ENCODE measurements at places on chromosomes 5 and 9.

DNA sequence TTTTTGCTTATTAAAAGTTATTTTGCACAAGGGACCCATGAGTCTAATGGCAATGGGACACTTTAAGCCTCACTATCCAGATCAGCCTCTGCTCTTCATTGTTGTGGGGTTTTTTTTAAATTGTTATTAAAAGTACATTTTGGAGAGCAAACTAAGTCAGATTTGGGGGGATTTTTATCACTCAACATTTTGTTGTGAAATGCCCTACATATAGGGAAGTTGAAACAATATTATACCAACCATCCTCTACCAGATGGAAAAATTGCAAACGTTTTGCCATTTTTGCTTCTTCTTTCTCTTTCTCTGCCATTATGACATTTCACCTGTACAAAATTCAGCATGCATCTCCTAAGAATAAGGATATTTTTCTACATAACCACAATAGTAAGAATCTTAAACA is 75.3 kb downstream of the SLC1A3 start:
- DNase-seq, result no peak

DNA sequence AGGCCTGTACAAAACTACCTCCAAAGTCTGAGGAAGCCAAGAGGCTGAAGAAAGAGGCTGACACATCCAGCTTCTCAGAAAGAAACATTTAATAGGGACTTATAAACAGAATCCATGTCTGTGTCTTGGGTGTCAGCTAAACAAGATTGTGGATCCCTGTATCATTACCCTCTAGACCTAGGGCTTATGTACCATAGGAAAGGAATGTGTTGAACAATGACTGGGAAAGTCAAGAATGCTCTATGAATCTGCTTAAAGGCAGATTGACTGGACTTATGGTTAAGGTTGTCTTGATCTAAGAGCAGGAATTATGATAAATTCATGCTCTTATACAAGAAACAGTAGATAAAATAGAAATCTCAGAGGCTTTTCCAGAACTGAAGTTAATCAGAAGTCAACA is 335.7 kb upstream of the RPS23 start:
- no peak for DNase-seq

GRCh38 chr9:10612641-10613398 is at the start of gene PTPRD:
TSS of gene PTPRD (minus strand) at chr9:10613002.
- no peak for DNase-seq

DNA sequence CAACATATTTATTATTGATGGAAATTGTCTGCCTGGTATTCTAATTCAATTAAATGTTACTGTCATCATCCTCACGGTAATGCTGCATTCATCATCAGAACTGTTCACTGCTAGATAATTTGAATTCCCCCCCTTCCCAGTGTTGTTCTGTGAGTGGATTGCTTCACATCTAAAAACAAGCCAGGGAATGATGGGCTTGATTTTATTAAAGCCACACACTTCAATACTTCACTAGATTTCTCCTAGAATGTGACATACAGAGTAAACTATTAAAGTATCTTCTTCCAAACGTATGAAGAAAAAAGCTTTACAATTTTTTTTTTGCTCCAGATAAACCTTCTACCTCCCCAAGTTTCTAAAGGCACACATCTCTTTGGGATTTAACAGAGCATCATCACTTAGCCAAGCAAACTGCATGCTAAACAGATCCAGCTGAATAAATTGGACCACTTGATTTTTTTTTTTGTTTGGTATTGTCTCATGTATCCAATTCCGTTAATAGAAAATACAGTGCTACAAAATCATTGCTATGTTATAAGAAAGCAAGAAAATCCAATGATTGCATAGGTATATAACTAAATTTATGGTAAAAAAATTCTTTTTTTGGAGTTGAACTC is 692.4 kb downstream of the MTRR start:
- DNase-seq, result no peak

DNA sequence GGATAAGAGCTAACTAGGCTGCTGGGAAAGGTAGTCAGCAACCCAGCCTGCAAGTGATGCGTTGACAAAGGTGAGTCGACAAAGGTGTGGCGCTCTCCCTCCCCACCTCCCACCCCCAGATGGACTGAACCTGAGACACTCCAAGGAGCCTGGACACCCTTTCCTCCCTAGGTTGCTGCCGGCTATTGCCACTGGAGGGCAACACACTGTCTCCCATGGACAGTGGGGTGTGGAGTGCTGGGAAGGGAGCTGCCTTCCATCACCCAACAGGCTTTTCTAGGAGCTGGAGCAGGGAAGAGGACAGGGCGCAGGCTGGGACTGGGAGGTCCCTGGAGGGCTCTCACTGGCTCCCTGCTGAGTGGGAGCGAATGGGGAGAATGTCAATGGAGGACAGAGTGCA is 75.4 kb upstream of the ARAP3 start:
- DNase-seq, result no peak

DNA sequence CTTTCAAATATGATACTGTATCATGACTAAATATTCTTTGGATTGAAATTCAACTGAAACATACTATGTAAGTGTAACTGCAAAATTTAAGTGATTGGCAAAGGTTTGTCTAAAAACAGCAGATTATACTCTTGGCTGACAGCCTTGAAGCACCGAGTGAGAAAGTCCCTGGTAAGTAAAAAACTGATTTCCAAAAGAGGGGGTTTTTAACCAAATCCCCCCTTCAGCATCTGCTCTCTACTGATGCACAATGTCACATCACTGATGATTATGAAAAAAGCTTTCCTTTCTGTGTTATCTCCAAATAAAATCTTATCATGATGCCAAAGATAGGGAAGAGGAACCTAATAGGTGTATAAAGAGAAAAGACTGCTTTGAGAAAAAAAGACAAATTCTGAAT is 141.0 kb downstream of the MEF2C start:
- DNase-seq, result no peak

DNA sequence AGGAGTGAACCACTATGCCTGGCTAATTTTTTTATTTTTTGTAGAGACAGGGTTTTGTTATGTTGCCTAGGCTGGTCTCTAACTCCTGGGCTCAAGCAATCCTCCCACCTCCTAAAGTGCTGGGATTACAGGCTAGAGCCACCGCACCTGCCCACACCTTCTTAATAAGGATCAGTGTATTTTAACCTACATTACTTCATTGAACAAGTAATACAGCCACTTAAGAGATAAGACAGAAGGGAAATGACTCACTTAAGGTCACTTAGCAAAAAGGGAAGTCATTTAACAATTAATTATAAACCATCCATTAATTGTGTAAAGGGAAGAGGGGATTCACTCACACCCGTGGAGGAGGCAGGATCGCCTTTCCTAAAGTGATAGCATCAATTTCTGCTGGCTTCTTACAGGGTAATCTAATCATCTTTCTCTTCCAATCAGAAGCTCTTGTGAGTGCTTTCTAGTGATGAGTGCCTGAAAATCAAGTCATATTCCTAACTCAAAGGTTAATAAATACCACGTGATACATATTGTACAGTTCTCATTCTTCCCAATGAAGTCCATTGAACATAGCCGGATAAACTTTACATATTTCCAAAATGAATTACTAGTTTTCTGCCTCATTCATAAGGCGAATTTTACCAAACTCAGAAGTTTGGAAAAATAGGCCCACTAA is 3.5 kb downstream of the FBXW11 start:
- DNase-seq, result no peak

- DNase-seq, result no peak
Measured at GRCh38 chr9:132516911-132517310, 65.5 kb upstream of the BARHL1 start.

DNA sequence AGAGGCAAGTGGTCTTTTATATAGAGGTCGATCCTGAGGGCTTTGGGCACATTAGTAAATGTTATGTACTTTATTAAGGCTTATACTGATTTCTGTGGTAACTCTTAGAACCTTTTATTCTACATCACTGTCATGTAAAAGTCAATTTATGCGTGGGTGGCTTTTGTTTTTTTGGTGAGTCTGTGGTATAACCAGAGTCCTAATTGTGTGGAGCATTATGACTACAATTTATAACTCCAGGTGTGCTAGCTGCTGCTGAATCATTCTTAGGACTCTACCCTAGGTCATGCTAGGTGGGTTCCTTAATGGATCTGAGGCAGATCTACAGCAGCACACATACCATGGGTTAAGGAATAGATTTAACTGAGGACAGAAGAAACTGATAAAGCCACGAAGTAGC is 33.9 kb upstream of the KCNN2 start:
- DNase-seq, result no peak

DNA sequence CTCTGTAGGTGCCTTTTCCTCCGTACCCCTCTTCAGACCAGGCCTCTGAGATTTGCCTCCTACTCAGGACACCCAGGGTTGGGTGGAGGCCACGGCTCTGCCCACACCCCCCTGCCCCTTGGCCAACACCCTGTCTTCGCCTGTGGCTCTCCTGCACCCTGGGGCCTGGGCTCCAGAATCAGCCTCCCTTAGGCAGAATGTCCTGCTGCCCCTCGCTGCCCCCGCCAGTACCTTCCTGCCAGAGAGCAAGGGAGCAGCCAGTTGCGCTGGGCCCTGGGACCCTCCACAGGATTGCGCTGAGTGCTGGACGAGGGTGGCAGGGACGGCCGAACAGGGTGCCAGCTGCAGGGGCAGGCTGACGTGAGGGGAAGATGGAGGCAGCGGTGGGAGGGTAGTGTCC is 53.5 kb downstream of the COL5A1 start:
- DNase-seq, result no peak

GRCh38 chr5:58197875-58198274 is 262.0 kb downstream of the PLK2 start:
- DNase-seq, result no peak

Data from esophagus squamous epithelium (tissue), 5 donors.